Ovary (tissue), 10 donors: ENCODE measurements at places on chromosomes 16 and 17. TPM values are rescaled to one million over a fixed set of nuclear protein-coding genes. Genes with fewer than 3 reads are reported as not detected.
A peak's percentile ranks its signal among the peaks of the same experiment; 100 is the strongest.

DNA sequence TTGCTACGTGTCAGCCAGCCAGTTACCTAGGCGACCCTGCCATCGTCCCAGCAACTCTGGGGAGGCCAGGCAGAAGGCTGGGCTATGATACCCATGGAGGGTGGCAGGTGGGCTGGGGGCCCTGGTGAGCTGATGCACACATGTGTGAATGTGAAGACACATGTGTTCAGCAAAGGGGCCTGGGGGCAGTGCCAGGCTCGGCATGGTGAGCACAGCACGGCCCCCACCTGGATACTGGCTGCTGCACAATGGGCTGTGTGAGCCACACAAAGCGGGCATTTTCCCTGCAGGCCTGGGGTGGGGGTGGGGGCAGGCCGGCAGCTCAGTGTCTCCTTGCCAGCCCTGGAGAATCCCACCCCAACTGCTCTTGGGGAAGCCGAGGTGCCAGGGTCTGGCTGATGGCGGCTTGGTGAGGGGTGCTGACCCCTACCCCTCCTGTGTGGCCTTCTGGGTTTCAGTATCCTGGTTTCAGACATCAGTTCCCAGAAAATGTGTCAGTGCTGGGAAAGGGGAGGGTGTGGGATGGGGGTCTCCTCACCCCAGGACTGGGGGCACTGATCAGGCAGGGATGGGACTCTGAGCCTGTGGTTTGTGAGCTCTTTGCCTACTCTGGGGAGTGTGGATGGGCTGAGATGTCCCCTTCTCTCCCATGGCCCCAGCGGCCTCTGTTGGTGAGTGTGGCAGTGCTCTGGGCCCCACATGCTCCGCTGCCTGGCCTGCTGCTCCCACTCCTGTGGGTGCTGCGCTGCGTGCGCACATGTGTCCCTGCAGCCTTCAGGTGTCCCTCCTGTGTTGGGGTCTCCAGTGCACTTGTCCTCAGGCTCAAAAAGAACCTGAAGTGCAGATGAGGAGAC is 5.1 kb downstream of the LLGL1 start:
- no peaks in the 10 kb centered on the region for H3K36me3 ChIP-seq
- no peak overlapping the region for H3K27ac ChIP-seq
- no peak for DNase-seq

GRCh38 chr16:25633549-25633948 is 58.2 kb upstream of the HS3ST4 start:
- DNase-seq: no peak
- H3K27me3 ChIP-seq: no peaks in the 10 kb centered on the region
- no peak overlapping the region for H3K27ac ChIP-seq
- H3K4me3 ChIP-seq: no peak overlapping the region
- no peaks in the 10 kb centered on the region for H3K36me3 ChIP-seq

DNA sequence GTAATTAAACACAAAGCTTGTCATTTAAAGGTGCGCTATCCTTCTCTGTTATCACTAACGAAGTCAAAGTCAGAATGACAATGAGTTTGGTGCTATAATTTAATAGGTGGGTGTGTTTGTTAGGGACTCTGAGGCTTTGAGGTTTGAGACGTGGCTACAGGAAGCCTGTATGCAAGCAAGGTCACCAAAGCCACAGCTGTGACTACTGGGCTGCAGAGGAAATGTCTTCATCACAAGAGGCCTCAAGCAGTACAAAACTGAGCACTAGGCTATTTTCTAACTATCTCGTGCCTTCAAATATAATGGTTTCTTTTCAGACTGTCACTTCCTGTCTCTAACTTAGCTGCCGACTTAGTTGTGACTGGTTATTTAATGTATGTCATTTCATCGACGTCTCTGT is 141.2 kb downstream of the AATF start:
- no peak overlapping the region for H3K4me3 ChIP-seq
- H3K27ac ChIP-seq: no peak overlapping the region
- no peaks in the 10 kb centered on the region for H3K36me3 ChIP-seq

DNA sequence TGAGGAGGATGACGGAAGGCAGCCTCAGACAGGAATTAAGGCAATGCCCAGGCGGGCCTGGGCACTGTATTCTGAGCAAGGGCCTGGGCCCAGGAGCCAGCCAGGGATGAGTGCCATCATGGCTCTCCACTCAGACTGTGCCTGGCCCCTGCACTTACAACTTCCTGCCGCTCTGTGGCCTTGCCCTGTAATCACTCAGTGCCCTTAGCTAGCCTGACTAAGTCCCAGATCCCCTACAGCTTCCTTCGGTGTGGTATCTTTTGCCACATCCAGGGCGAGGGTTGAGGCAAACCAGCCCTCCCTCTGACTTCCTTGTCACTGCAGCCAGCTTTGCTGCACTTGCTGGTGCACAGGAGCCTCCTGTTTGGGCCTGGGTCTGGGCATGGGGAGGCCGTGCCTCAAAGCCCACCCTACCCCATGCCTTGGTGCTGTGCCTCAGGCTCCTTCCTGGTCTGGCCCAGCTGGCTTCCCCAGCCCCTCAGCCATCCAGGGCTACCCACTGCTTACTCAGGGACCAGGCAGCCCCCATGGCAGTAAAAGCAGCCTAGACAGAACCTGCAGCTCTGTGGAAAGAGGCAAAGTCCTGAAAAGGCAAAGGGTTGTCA is 9.3 kb downstream of the SLC46A1 start:
- H3K27ac ChIP-seq: no peak overlapping the region
- no peaks in the 10 kb centered on the region for H3K36me3 ChIP-seq
- H3K4me1 ChIP-seq: no peaks in the 10 kb centered on the region
- H3K27me3 ChIP-seq: no peaks in the 10 kb centered on the region

DNA sequence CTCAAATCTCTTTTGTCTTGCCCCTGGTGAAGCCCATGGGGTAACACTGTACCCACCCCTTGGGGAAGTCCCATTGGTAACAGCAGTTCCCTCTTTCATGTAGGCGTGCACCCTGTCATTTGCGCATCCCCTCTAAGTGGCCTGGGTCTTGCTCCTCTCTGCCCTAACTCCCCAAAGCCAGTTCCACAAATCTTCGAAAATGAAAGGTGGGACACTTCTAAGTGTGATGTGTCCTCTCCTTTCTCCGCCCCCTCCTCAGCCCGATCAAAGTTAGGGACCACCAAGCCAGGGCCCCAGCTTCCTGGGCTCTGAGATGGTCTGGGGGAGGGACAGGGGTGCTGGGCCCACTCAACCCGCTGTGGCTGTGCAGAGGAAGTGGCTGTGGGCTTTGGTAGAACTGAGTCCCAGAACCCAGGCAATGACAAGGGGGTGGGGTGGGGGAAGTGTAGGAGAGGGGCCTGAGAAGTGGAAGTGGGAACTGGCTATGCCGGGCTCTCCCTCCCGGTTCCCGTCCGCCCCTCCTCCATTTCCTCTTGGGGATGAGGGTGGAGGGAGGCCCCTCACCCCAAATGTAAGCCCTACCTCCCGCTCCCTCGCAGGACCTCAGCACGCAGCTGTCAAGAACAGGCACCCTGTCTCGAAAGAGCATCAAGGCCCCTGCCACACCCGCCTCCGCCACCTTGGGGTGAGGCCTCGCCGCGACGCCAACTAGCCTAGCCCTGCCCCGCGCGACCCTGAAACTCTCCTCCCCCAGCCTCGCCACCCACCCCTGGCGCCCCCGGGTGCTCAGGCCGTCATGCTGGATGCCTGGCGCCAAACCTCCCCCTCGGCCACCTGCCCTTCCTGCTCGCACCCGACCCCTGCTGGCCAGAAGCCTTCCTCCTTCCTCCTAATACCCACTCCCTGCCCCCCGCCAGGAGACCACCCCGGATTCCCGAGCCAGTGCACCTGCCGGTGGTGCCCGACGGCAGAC is 8.7 kb downstream of the ABI3 start:
- DNase-seq: no peak
- no peak overlapping the region for H3K27ac ChIP-seq
- H3K36me3 ChIP-seq: no peaks in the 10 kb centered on the region
- H3K27me3 ChIP-seq: peaks cover under 1% of the 10 kb centered on the region
- peaks cover 2% of the 10 kb centered on the region for H3K4me1 ChIP-seq
- H3K4me3 ChIP-seq: no peak overlapping the region

DNA sequence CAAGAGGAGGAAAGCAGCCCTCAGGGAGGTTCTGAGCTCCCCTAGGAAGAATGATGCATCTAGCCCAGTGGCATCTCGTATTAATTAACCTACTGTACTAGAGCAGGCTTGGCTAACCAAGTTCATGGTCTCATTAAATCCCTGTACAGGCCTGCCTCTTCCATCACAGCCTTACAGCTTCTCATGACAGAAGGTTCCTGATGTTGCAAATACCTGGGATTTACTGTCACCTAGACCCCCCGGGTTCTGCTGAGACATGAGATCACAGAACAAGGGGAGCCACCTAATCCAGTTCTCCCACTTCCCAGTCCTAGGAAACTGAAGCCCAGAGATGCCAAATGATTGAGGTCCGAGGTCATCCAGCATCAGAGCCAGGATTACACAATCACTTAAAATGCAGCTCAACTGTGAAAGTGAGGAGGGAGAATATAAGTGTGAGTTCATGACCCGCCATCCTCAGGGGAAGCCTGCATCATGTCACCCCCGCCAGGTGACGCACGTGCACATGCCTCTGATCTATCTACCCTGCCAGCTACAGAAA is 23.9 kb downstream of the ACLY start:
- H3K36me3 ChIP-seq: no peaks in the 10 kb centered on the region
- DNase-seq: no peak
- H3K27me3 ChIP-seq: no peaks in the 10 kb centered on the region
- peaks cover 3% of the 10 kb centered on the region for H3K4me1 ChIP-seq
- H3K27ac ChIP-seq: no peak overlapping the region

Gene FBXW10
- 0.11 TPM for total RNA-seq

DNA sequence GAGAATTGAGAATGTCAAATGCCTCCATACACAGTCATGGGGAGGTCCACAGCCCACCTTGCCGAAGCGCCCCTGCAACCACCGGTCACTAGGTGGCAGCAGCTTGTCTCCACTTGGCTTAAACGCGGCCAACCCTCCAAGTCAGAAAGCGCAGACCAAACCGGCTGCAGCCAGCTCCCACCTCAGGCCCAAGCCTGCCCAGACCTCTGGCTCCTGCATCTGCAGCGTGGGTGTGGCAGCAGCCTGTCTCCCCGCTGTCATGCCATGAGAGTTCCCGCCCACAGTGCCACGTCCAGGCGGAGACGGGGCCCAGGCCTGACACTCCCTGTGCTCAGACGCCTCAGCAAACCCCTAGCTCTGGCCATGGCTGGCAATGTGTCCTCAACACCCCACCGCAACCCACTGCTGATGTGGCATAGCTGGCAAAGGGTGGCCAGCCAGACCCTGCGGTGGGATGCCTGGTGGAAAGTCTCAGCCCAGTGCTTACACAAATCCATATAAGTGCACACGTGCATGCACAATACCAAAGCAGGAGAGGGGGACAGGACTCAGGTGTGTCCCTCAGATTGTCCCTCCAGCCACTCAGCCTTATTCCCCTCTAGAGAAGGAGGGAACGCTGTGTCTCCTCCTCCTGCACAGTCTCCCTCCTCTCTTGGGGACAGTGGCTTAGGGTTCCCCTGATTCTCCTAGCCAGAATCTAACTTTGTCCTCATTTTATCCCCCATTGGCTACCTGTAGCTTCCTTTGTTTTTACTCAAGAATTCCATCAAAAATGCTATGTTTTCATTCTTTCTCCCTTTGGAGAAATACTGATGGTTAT is 10.9 kb downstream of the COPZ2 start:
- no peak overlapping the region for H3K27ac ChIP-seq
- DNase-seq: peak; percentile 89
- H3K27me3 ChIP-seq: no peaks in the 10 kb centered on the region
